CD4-positive, alpha-beta T cell treated with Interleukin-12 subunit alpha and Interleukin-12 subunit beta, for 1 hour (primary cell): ENCODE measurements at places on chromosomes 11 and 22.
A peak's percentile ranks its signal among the peaks of the same experiment; 100 is the strongest.

GRCh38 chr11:68145120-68145866 lies 24.1 kb upstream of the CHKA start:
- no peak for DNase-seq

- no peak for DNase-seq
Measured at GRCh38 chr22:38223289-38223960, 21.6 kb downstream of the MAFF start.

GRCh38 chr11:130261571-130261970 lies 53.1 kb downstream of the ZBTB44 start:
- DNase-seq: no peak

DNA sequence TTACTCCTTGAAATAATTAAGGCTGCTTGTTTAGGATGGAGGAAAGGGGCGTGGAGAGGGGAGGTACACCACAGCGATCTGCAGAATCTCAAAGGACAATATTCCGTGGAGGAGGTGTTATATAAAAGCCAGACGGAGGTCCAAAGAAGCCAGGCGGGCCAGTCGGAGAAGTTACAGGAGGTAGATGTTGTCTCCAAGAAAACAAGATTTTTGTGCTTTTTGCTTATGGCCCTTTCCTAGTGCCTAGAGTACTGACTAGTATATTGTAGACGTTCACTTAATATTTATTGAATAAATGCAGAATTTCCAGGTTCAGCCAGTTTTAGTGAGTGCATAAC lies 761 bp downstream of the ZDHHC13 start:
- DNase-seq: no peak

DNA sequence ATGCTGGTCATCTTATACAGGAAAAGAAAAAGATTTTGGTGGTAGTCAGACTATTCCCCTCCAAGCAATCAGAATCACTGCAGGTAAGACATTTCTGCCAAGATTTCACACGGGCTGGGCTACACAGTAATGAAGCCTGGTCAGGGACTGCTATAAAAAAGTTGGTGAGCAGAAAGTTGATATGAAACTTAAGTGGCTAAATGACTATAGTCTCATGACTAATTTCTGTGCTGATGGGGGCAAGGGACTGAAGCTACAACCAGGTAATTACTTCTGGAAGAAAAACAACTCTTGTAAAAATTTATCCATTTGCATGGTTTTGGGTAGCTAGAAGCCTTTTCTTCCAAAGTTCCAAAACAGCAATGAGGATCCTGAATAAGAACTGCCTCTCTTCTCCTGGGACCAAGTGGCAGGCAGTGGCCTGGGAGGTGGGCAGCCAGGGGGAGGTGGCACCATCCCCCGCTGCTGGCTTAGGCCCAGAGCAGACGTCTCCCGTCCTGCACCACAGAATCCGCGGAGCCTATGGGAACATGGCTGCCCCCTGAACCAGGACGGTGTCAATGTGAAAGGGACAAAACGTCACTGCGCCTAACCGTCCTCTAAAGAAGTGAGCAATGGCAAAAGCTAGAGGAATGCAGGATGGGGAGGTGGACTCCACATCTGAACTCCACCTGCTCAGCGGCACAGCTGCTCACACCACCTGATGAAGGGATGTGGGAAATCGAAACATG lies 122.6 kb upstream of the LMO1 start:
- DNase-seq: no peak

GRCh38 chr11:75673977-75674582 lies 5.2 kb upstream of the MAP6 start:
- DNase-seq: no peak

- DNase-seq: no peak
Measured at GRCh38 chr11:122758974-122759373, 79.3 kb upstream of the CRTAM start.

DNA sequence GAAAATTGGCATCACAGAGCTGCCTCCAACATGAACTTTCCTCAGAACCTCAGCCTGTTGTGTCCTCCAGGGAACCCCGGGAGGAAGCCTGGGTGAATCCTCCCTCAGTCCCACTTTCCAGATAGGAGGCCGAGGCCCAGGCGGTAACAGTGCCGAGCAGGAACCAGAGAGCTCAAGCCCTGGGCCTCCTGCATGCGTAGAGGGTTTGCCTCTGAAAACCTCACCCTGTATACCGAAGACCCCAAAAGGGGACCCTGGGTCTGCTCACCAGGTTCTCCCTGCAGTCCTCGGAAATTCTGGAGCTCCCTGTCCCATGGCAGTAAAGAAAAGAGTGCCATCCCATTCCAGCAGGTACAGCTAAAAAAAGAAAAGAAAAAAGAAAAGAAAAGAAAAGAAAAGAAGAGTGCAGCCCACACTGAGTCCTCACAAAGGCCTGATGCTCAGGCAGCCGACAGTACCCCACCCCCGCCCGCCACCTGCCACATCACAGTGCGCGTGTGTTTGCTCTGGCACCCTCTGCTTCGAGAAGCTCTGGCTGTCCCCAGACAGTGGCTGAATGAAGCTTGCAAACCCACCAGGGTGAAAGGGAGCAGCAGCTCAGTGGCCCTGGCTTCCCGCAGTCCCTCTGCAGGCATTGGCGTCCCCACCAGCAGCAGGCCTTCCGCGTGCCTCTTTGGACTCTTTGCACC lies 28.4 kb upstream of the FADD start:
- no peak for DNase-seq

DNA sequence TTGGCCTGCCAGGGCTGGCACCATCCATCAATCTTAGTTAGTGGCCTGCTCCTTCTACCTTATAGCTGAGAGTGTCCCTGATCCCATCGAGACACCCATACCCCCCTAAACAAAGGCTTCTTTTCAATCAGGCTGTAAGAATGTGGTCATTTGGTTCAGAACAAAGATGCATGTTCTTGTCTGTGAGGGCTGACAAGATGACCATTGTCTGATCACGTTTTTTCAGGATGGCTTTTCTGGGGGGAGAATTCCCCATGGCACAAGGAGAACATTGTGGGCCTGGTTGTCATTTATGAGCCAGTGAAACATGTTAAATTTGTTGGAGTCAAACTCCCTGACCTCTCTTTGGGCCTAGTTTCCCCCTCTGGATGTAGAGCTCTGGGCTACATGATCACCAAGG lies 160.4 kb downstream of the INSC start:
- no peak for DNase-seq

GRCh38 chr22:25057013-25057881 lies 104.7 kb downstream of the KIAA1671 start:
- peak; percentile 74 for DNase-seq

DNA sequence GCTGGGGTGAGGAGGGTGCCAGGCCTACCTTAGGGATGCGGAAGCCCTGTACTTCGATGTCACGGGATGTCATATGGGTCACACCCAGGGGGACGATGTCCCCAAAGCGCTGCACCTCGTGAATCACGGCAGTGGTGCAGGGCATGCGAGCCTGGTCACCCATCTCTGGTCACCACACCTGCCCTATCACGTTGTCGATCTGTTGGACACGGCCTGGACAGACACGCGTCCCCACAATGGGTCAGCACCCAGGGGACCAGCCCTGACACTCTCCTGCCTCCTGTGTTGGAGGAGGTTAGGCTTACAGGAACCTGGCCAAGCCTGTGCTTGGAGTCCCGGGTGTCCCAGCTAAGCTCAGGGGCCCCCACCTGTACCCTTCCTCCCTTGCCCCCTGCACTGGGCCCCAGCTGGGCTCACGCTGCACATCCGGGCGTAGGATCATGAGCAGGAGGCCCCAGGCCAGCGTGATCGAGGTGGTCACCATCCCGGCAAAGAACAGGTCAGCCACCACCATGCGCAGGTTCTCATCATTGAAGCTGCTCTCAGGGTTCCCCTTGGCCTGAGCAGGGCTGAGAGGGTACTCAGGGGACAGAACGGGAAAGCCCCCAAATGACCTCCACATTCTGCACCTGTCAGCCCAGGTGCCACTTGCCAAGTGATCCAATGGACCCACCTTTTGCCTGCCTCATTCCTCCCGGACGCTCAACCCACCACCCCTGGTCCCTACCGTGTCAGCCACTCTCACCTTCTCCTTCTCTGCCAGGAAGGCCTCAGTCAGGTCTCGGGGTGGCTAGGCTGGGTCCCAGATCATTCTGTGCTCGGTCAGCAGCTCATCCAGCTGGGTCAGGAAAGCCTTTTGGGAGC lies 20.3 kb upstream of the CYP2D6 start:
- no peak for DNase-seq

- DNase-seq: no peak
Measured at GRCh38 chr22:36306227-36306626, 53.3 kb downstream of the APOL1 start.

DNA sequence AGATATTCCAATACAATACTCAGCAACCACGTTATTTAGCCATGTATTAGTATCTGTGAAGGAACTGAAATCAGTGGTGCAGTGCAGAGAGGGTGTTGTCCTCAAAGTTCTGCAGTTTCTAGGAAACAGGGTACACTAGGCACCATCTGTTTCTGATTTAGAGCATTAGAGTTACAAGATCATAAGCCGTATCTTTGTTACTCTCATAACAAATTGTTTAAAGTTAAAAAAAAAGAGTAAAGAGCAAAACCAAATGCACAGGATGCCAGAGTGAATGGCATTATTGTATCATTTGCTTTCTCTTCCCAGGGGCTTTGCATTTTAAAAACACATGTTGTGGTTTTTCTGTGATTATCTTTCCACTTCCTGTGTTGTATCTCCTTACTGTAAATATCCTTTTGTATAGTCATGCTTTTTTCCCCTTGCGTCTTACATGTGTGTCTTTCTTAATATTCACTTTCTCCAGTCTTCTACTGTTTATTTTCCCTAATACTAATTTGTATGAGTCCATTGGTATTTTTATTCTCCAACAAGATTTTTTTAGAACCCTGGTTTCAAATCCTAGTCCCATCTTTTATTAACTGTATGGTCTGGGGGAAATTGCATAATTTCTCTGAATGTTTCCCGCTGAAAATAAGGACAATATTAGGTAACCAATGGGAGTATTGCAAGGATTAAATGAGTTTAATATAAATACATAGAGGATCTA lies 15.2 kb upstream of the NUP160 start:
- peak; percentile 45 for DNase-seq

- no peak for DNase-seq
Measured at GRCh38 chr11:99366546-99366945, 345.8 kb downstream of the CNTN5 start.

- peak; percentile 13 for DNase-seq
Measured at GRCh38 chr11:118142809-118143208, 9.8 kb downstream of the SCN4B start.

- no peak for DNase-seq
Measured at GRCh38 chr11:36160091-36160490, 129.1 kb downstream of the COMMD9 start.

DNA sequence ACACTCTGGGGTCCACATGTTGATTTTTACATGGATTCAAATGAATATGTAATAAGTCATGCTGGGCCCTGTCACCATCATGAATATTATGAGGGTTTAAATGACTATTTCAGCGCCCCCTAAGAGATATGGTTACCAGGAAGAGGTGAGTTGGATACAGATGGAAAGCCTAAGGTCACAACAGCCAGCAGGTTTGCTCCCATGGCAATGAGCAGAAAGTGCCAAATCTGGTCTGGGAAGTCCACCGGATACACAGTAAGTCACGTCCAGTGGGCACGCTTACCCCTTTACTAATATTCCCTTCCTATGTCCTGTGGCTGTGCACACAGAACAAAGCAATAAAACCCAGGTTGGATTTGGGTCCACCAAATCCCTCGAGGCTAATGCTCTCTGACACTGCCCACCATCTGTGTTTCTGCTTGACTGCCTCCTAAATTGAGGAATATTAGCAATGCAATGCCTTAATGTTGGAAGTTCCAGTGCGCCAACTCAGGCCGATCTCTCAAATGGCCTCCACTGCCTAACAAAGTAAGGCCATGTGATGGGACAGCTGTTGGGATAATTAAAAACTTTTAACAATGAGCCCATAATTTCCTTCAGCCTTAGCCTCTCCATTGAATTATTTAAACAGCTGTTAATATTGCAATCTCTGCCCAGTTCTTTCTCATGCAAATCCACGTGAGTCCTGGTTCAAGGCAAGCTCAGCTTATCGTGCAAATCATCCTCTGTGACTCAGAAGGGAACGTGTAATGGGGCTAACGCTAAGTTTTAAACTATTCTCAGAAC lies 97.6 kb downstream of the SLC1A2 start:
- no peak for DNase-seq

- DNase-seq: no peak
Measured at GRCh38 chr22:44309137-44309536, 3.6 kb downstream of the SHISAL1 start.

GRCh38 chr11:67369801-67370284 lies 3.6 kb downstream of the CLCF1 start:
- DNase-seq: no peak

GRCh38 chr11:79667380-79667779 lies 226.6 kb upstream of the TENM4 start:
- no peak for DNase-seq

DNA sequence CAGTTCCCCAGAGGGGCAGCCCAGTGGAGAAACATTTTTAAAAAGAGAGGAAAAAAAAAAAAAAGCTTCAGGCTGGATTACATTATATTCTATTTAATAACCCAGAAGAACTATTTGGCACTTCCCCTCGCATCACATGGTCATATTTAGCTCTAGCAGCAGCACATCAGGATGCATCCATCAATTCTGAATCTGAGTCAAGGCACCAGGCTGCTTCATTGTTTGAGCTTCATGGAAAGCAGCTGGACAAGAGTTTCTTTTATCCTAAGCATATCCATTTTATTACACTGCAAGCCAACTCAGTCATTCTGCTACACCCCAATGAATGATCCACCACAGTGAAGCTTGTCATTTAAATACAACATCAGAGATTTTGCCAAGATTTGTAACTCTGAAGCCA lies 10.0 kb downstream of the SPTY2D1 start:
- no peak for DNase-seq

GRCh38 chr22:24005201-24005600 lies at the start of gene GSTT4:
Gene GSTT4, minus strand, starts transcription at chr22:24005453. Its CDS starts 97 bp downstream, at chr22:24005356.
- no peak for DNase-seq

GRCh38 chr22:25621986-25622385 lies 57.5 kb downstream of the GRK3 start:
- no peak for DNase-seq

DNA sequence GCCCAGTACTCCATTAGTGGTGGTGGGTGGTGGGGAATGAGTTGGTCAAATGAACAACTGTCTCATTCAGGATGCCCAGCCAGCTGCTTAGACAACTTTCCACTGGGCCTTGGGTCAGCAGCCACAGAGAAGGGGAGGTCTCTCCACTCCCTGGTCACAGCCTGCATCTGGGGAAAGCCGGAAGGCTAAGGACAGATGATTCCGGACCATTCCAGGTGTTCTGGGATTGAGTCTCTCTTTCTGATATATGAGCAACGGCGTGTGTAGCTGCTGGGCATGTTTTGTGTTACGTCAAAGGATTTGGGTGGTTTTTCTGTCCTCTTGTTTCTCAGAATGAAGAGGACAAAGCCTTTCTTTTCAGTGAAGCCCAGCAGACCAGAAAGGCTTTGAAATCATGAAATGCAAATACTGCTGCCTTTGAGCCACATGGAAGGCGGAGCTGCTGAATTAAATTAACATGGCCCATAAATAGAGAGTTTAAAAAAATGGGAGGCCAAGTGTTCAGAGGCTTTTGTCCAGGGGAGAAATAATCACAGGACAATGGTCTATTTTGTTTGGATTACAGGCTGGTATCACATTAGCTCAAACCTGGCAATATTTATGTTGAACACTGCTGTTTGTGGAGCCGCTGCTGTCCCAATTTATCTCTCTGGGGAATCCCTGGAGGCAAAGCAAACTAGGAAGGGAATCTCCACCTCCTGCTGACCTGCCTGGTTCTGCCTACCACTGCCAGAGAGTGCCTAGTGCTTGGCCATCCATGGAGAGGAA lies 234.4 kb upstream of the E2F8 start:
- DNase-seq: no peak
